SJSA1 (cell line): ENCODE measurements at places on chromosomes 4 and X.

DNA sequence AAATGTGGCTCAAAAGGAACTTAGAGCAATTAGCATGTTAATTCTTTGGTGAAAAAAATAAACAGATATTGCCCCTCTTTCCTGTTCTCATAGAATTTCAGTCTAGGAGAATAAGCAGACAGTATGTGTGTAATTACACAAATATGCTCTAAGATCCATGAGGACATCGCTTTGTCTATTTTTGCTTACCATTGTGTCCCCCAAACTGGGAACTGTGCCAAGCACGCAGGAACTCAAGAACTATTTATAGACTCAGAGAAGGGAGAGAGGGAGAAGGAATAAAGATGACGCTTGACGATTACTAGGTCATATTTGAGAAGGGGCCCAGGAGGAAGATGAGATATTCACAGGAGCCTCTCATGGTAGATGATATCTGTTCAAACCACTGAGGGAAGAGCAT, 692.6 kb downstream of the RAB28 start:
- DNase-seq, result peak; percentile 99

DNA sequence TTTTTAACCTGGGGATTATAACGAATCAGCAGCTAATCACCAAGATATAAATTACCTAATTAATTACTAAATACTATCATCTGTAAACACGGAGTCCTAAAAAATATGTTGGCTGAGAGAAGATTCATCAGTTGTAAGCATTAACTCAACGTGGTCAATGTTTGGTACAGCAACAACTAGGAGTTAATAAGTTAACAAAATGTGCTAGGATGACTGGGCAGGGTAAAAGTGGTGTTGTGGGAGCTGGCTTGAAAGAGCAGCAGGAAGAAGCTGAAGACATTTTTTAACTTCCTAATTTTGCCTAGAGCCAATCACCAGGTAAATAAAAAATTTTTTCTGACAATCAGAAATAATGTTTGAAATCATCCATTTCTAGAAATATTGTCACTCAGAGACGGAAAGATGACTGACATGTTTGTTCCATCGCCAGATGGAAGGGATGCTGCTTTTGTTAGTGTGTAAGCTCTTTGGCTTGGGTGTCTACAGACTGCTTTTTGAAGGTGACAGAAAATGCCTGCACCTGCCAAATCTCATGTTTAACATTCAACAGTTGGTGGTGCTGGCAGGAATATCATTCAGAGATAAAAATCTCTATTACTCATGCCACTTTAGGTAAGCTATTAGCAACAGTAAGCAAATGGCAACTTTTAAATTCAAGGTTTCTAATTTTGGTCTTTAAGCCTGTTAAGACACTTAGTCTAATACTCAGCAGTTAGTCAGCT, 1126.9 kb downstream of the STPG2 start:
- DNase-seq, result no peak

GRCh38 chr4:53098681-53099121, 236.6 kb downstream of the RASL11B start:
- DNase-seq, result no peak

DNA sequence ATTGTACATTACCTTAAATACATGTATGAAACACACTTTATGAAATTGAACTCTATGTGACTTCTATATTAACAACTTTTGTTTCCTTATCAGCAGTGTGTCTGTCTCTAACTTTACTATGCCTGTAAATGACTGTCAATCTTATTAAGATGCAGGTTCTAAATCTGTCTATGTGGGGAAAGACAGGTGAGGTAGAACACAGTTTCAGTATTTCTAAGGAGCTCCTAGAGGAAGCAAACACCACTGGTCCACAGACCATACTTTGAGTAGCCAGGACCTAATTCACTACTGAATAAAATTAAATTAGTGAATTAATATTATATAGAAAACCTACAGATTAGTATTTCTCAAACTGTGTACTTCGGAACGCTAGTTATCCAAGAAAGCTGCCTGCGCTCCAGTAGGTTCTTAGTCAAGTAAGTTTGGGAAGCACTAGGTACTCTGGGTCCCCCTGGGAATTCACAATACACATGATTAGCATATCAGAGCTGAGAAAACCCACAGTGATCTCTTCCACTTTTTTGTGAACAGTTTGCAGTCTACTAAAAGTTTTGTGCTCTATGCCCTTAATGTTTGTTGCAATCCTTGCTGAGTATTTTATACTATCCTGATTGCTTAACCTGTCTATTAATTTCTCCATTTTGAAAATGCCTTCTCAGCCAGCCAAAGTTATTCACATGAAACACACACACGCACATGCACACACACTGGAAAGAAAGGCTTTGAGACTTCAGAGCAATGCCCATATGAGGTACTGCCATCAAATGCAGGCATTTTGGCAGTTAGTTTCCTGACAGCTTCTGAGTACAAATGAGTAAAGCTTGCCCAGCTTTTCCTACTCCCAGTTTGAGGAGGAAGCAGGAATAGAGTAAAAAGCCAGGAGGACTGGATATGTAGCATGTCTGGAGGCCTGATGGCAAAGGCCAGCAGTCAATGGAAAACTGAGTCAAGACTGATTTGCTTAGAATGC, 133.6 kb upstream of the CPEB2 start:
- DNase-seq, result no peak

GRCh38 chrX:150621652-150622051, 53.2 kb downstream of the MTM1 start:
- no peak for DNase-seq
